Stimulated activated CD8-positive, alpha-beta memory T cell treated with anti-CD3 and anti-CD28 coated beads, Interleukin-4, amount 100 ng/mL, for 24 hours (primary cell): ENCODE measurements at places on chromosomes 16 and 17.

DNA sequence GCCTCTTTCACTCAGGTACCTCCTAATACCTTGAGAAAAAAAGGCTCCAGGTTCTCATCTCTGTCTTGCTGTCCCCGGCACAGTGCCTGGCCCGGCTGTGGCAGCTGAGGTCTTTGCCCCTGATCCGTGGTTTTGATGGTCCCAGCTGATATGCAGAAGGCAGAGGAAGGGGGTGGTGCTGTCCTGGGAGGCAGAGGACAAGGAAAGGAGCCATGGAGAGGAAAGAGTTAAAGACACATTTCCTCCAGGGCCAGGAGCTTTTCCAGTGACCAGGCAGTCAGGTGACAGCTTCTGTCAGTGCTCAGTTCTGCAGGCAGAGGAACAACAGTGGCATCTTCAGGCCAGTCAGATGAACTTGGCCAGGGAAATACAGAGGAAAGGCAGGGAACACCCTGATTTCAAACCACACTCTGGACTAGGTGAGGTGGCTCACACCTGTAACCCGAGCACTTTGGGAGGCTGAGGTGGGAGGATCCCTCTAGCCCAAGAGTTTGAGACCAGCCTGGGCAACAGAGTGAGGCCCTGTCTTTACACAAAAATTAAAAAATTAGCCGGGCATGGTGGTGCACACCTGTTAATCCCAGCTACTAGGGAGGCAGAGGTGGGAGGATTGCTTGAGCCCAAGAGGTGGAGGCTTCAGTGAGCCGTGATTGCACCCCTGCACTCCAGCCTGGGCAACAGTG lies 3.3 kb upstream of the COG1 start:
- no peak for DNase-seq

- no peak for DNase-seq
These were observed 186.6 kb downstream of the WWOX start for GRCh38 chr16:78286065-78286464.

DNA sequence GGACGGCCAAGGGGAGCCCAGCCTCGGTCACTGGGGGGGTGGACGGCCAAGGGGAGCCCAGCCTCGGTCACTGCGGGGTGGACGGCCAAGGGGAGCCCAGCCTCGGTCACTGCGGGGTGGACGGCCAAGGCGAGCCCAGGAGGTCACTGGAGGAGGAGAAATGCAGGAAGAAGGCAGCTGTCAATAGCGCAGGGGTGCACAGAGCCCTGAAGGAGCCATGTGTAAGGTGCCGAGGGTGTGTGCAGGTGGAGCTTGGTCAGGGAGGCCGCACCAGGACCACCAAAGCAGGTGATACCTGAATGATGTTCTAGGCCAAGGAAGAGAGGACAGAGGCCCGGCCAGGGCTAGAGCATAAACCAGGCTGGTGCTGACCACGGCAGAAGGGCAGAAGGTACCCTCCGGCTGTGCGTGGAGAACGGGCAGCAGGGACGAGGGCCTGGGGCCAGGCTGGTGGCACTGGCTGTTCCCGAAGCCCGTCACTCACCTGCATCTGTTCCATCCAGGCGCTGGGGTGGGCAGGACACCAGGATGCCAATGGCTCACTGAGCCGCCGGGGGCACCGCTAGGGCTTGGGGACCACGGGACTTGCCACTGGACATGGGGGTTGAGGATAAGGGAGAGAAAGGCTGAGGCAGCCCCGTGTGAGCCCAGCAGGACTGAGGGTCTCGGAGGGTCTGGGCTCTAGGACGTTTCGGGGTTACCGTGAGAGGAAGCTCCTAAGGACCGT lies 5.9 kb upstream of the CCDC57 start:
- DNase-seq: no peak

DNA sequence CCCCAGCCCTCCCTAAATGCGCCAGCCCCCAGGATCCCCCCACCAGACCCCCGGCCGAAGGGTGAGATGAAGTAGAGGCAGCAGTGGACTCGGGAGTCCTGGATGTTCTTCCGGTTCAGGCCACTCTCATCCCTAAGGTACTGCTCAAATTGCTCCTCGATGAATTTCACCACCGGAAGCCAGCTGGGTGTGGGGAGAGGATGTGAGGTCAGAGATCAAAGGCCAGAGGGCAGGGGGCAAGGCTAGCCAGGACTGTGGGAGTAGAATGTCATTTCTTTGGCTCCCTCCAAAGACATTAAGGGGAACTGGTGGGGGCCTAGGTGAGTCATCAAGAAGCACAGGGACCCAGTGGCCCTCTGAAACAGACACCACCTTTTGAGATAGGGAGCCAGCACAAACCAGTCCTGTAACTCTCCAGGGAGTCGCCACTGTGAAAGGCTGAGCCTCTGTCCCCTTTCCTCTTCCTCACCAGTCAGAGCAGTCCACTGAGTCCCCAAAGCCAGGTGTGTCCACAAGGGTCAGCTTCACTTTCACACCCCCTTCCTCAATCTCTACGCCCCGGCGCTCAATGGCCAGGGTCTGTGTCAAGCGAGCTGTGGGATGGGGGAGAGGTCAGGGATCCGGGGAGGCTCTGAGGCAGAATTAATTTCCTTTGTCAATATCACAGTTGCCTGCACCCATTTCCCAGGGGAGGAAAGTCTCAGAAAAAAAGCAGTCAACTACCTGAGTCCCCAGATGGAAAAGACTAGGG lies 895 bp downstream of the SEPTIN1 start:
- DNase-seq: no peak

DNA sequence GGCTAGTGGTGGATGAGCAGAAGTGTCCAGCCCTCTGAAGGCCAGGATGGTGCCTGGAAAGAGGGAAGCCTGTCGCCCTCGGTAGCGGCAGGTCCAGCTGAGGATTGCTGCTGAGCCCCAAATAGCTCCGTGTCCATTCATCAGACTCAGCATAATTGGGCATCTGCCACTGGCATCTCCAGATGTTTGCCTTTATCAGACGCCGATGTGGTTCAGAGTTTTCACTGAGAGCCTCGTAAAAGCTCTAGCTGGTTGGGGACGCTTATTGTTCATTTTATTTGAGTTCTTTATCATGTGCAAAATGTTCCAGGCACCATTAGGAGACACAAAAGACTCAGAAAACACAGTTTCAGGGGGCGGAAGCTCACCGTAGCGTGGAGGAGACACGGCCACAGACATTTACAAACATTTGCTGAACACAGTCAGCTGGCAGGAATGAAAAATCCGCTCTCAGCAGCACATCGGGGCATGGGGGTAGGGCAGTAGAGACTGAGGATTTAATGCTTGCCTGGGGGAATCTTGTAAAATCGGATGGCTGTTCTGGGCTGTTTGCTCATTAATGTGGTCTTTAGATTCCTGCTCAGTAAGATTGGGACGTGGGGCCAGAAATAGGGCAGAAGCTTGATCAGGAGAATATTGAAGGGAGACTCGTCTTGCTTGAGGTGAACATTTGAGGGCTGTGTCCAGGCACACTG lies 41.7 kb downstream of the SMPD3 start:
- DNase-seq: no peak

DNA sequence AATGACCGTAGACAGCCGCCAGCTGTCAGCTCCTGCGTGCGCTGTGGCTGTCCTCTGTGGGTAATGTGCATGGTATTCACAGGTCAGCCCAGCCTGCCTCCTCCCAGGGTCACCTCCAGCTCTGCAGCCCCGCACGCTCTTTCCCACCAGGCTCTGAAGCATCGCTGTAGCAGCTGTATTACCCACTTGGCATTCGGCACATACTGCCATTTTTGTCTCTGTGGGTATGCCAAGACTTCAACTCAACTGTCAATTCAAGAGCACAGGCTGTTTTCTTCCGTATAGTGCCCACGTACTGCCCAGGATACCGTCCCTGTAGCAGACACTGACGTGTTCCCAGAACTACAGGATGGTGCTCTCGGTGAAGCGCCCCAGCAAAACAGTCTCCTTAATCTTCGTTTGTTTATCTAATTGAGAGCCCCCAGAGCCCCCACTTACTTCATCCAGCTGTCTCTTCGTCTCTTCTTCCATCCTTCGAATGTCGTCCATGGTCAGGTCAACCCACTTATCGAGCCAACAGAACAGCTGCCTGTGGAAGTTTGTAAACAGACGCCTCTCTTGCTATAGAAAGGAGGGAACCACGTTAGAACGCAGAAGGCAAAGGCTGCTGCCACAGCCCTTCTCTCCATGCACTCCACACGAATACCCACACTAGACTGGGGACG lies 17.4 kb upstream of the INPP5K start:
- DNase-seq: no peak

DNA sequence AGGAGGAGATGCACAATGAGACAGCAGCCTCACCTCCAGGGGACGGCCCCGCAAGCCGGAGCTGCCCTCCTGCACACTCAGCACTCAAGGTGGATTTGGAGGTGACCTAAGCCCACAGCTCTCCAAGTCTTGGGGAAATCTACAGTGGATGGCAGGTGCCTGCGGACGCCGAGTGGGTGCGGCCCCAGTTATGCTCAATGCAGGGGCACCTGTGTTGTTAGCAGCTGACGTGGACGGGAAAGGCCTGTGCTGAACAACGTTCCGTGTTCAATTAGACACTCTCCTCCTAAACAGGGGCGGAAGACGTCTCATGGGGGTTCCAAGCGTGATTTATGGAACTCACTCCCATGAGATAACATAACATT lies 22.0 kb upstream of the METRNL start:
- DNase-seq: no peak

DNA sequence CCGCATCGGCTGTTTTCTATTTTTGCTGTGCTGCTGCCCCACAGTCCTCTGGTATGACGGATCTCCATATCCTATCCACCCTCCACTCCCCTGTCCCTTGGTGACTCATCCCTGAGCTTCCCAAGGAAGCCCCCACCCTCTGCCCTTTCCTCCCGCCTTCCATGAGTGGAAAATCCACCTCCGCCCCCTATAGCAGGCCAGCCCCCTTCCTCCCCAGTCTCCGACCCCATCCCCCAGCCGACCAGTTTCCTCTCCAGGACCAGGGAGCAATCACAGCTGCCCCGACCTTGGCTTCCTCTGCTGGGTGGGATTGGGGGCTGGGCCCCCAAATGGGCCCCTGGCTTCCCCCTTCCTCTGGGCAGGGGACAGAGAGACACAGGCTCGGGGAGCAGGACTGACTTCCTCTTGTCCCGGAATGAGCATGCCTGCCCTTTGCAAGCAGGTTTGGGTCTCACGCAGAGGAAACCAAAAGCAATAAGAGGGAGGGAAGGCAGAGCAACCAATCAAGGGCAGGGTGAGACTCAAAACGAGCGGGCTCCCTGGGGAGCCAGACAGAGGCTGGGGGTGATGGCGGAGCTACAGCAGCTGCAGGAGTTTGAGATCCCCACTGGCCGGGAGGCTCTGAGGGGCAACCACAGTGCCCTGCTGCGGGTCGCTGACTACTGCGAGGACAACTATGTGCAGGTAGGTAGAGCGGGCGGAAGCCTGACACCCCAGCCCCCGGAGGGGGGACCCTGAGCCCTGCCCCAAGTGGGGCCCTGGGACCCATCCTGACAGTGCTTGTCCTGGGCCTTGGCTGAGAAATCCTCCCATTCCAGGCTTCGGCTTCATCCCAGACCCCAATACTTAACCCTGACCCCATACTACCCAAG lies at the start of the genes ABI3 and GNGT2:
Gene ABI3, plus strand, starts transcription at position 550 of the 872 bp plus-strand sequence. Its CDS starts 18 bp downstream, at position 568.
Gene GNGT2, minus strand, starts transcription at position 417 of the 872 bp plus-strand sequence. CDS start 3,152 bp downstream, outside the sequence.
- peak; percentile 49 for DNase-seq

- no peak for DNase-seq
These were observed 7.5 kb upstream of the NFATC2IP start for GRCh38 chr16:28943281-28943680.

GRCh38 chr16:73275024-73275423 lies 227.1 kb upstream of the ZFHX3 start:
- DNase-seq: no peak

DNA sequence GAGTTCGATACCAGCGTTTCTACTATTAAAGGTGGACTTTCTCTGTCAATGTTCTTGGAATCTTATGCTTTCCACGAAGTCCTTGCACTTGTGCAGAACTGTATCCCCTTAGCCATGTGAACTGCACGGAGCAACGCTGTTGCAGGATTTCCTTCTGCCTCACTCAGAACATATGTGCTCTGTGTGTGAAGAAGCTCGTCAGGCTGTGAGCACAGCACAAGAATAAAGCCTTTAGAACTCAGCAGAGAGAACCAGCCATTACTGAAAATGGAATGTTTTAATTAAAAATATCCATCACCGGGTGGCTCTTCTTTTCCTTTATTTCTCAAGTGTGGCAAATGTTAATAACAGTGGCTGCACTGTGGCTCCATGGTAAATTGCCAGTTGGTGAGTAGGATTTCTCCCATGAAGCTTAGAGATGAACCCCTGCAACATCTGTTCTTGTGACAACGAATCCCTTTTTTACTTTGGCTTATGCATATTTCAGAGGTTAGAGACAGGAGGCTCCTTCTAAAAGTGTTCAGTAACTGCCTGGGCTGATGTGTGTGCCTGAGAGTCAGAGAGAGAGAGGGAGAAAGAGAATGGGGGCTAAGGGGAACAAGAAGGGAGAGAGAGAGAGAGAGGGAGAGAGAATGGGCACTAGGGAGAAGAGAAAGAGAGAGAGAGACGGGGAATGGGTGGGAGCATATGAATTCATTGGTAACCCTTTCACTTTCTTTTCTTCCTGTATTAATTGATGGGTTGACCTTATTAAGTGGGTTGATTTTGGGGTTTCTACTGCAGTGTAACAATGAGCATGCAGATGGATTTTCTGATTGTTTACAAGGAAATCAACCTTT lies 50.0 kb downstream of the RPTOR start:
- DNase-seq: no peak

- DNase-seq: no peak
These were observed 73.1 kb downstream of the KSR1 start for GRCh38 chr17:27529230-27529796.

DNA sequence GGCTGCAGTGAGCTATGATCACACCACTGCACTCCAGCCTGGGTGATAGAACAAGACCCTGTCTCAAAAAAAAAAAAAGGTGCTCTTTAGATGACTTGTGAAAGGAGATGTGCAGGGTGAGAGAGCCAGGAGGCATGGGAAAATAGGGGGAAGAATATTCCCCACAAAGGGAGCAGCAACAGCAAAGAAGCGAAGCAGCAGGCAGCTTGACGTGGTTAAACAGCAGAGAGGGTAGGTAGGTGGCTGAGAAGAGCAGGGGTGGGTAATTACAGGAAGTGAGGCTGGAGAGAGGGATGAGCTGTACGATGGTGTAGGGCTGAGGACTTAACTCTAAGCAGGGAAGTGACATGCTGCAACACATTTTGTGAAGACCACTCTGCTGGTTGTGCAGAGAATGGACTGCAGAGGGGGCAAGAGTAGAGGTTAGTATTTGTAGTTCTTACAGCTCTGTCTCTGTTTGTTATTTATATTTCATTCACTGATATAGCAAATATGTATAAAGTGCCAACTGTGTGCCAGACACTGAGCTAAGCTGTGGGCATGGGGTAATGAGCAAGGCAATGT lies 1.6 kb downstream of the HEATR3 start:
- no peak for DNase-seq

DNA sequence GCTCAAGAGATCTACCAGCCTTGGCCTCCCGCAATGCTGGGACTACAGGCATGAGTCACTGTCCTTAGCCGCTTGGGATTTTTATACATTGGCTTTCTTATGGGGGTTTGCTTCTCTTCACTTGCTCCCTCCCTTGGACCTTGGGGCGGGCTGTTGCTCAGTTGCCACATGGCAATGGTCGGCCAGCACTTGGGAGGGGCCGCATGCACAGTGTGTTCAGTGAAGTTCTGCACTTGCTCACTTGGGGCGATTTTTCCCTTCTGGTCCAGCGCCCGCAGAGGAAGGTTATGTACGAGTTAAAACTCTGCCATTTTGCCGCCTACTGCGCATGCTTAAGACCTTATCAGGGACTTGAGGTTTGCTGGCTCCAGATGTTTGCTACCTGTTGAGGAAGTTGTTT lies 1367.6 kb upstream of the CDH8 start:
- no peak for DNase-seq
